HEK293T (cell line): ENCODE measurements at places on chromosomes 4 and X.

- DNase-seq = no peak
Measured at GRCh38 chr4:86921608-86922252, 13.1 kb upstream of the AFF1 start.

DNA sequence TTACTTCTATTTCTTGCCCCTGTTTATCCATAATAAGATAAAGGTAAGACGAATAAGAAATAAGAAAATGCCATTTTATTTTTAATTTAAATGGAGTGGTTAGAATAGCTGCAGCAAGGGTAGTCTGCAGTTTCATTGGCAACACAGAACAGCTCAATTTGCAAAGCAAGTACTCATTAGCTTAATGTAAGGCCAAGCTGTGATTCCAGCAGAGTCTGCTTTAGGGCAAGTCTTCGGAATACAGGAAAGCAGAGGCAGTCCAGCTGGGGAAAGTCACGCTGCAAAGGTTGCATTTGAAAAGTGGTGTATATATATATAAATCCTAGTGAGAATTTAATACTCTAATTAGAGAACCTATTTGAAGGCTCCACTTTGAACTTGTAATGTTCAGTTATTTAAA lies 59.0 kb downstream of the ANXA10 start:
- DNase-seq = no peak

DNA sequence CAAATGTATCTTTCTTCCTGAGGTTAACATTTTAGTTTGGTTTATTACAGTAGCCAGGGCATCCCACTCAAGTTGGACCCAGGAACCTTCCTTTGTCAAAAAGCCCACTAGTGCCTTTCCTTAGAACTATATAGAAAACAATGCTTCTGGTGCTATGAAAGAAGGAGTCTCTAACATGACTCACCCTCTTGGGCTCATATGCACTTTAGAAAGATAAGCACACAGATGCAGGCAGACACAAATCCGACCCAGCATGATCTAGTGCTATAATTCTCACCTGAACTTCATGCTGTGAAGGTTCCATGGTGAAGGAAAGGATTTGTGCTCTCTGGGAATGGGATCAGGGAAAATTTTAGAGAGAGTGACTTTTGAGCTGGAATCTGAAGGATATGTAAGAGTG lies 289.4 kb downstream of the ANKRD50 start:
- DNase-seq = no peak

GRCh38 chr4:110586131-110586850 lies 36.6 kb downstream of the PITX2 start:
- peak; percentile 57 for DNase-seq

GRCh38 chr4:151199319-151200190 lies 77.4 kb upstream of the PRSS48 start:
- DNase-seq = no peak

DNA sequence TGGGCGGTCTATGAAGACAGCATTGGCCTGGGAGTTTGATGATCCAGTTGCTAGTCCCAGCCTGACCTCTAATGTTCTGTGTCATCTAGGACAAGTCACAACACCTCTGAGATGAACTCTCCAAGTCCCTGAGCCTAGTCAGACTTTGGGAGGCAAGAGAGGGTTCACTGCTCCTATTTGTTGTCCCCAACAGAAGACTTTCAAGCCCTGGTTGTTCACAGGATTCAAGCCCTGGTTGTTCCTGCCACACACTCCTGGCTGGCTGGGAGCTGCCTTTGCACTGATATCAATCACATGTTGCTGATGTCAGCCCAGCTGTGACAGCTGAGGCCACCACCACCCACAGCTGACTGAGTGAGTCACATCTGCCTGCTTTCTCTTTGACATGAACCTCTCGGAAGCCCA lies 253.2 kb upstream of the RASGEF1B start:
- peak; percentile 27 for DNase-seq

- DNase-seq = no peak
Measured at GRCh38 chr4:119261986-119262385, 49.5 kb downstream of the USP53 start.

- no peak for DNase-seq
Measured at GRCh38 chr4:48342606-48342880, 1.2 kb downstream of the SLAIN2 start.

GRCh38 chr4:109494563-109494962 lies 60.9 kb downstream of the SEC24B start:
- no peak for DNase-seq

DNA sequence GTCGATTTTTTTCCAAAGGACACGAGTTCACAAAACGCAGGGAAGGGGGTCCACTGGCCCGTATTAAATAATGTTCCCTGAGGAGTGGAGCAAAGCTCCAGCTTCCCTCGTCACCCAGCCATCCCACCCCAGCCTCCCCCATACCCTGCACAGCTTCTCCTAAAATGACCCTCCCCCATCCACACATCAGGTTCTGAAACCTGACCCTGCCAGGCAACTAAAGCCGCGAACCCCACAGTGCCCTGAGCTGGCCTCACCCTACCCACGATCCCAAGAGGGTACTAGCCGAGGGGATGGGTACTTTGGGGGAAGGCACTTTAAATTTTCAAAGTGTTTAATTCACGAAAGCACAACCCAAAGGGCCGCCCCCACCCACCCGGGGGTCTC lies 634 bp downstream of the APOO start:
- no peak for DNase-seq

- no peak for DNase-seq
Measured at GRCh38 chr4:47031751-47032404, 511 bp downstream of the GABRB1 start.

- DNase-seq = no peak
Measured at GRCh38 chr4:186534056-186534455, 21.3 kb downstream of the MTNR1A start.

DNA sequence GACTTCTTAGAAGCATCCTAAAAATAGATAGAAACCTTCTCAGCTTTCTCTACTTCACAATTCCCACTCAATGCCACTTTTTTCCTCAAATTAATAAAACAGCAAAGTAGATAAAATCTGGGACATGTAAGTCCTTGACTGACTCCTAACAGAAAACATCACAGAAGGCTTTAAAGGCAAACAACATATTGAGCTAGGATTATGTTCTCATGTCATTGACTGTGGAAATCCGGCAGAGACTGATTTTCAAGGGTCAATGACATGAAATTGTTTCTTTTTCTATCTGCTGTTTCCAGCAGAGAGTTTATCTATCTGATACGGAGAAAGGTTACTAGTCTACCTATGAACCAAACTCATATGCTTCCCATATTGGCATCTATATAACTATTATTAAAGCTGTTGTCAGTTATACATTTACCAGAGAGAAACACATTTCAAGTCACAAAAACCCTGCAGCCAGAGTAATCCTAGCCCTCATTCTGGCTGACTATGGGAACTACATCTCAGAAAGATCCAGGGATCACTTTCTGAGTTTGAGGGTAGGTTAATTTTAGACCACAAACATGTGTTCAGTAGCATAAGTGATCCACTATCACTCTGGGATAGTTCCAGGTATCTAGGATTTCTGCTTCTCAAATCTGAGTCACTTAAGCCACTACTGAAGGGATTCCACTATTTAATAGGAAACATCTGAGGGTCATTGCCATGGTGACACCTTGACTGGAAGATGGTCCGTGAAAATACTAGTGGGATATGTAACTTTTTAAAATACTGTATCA lies 147.6 kb downstream of the PPP3CA start:
- DNase-seq = no peak

DNA sequence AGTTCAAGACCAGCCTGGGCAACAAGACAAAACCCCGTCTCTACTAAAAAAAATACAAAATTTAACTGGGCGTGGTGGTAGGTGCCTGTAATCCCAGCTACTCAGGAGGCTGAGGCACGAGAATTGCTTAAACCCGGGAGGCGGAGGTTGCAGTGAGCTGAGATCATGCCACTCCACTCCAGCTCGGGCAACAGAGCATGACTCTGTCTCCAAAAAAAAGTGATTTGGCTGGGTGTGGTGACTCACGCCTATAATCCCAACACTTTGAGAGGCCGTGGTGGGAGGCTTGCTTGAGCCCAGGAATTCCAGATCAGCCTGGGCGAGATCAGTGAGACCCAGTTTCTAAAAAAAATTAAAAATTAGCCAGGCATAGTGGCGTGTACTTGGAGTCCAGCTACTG lies 4.1 kb downstream of the OPHN1 start:
- no peak for DNase-seq

- no peak for DNase-seq
Measured at GRCh38 chr4:75110061-75110460, 177.1 kb downstream of the PARM1 start.

- no peak for DNase-seq
Measured at GRCh38 chr4:108287834-108288413, 119.2 kb upstream of the LEF1 start.

GRCh38 chrX:123731258-123731986 lies 1.4 kb downstream of the THOC2 start:
- DNase-seq = peak; percentile 36

DNA sequence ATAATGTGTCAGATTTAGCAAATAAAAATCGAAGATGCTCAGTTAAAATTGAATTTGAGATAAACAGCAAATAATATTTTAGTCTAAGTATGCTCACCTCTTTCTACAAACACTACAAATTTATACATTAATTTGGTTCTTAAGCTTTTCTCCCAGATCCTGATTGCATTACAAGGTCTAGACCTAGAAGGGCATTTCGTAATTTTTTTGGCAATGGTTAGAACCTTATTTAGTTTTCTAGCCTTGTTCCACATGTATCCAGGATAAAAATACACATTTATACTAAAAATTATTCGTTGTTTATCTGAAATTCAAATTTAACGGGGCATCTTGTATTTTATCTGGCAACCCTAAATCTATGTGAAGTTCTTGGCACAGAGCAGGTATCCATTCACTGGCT lies 2.5 kb upstream of the CDKL5 start:
- no peak for DNase-seq

- no peak for DNase-seq
Measured at GRCh38 chrX:17596061-17596460, 141.2 kb upstream of the SCML1 start.

DNA sequence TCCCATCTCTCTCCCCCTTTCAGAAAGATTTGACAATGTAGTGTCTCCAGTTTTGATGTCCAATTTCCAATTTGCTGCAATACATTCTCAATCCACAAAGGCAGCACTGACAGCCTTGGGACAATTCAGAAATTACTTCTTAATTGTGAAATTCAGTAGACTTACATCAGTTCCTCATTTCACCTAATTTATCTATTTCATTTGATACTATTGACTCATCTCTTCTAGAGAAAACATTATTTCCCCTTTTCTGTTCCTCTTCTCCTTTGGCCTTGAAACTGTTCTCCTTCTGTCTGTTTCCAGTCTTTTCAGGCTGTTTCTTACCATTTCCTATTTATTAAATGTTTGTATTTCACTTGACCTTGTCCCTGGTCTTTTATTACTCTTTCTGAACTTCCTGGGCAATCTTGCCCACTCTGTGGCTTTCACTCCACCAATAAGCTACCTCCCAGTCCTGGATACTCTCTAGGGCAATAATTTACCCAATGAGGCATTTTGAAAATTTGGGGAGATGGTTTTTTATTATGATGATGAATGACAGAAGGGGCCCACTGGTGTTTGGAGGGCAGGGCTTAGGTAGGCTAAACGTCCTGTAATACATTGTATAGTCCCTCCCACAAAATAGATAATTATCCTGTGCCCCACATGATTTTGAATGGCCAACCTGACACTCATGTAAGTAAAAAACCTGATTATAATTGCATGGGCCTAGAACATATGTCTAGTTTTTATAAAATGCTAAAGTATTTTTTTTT lies 498.0 kb upstream of the BOD1L1 start:
- no peak for DNase-seq

- no peak for DNase-seq
Measured at GRCh38 chr4:127809173-127809800, 27.2 kb downstream of the HSPA4L start.

DNA sequence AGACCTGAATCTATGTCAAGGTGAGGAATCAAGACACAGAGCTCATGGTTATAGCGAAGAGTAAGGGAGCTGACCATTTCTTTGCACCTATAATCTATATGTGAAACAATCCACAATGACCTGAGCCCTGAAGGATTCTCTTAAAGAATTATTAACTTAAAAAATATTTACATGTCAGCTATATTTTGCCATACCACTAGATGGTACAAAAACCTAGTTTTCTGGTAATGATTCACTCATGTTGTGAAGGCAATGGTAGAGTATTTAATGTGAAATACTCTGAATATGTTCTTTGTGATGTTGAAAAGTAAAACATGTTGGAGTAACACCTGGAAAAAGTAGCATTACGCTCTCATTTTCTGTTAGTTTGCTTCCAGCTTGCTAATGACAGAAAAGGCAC lies 40.0 kb downstream of the VGLL1 start:
- DNase-seq = no peak

DNA sequence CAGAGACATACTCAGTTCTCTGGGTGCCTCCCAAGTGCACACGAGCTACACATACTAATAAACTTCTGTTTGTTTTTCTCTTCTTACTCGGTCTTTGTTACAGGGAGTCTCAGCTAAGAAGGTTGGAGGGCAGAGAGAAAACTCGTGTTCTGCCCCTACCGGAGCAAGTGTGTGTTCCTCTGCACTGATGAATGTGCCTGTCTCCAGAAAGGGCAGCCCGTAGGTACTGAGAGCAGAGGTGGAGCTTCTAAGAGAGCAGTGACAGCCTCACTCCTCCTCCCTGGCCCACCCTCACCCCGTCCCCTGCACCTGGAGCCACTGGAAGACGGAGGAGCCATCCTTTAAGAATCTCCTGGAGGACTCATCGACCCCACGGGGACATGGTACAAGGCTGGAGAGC lies 67.6 kb downstream of the MTNR1A start:
- no peak for DNase-seq

GRCh38 chrX:133389975-133390374 lies 25.3 kb downstream of the GPC4 start:
- DNase-seq = no peak

DNA sequence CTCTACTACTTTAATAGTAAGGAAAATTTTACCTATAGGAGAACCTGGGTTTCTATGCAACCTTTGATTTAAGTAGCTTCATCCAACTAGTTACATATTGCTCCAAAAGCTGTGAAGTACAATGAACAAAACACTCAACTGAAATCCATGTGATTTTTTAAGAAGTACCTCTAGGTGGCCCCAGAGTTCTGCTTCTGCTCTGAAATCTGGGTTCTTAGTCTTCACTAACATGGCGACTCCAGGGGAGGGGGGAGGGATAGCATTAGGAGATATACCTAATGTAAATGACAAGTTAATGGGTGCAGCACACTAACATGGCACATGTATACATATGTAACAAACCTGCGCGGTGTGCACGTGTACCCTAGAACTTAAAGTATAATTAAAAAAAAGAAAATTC lies 73.4 kb upstream of the MAGEB2 start:
- DNase-seq = peak; percentile 37

GRCh38 chrX:53071604-53072417 lies 10.4 kb upstream of the TSPYL2 start:
- peak; percentile 72 for DNase-seq

- no peak for DNase-seq
Measured at GRCh38 chrX:127085939-127086338, 266.4 kb downstream of the PRR32 start.
